GM10248 (cell line): ENCODE measurements at places on chromosomes 3 and 15.
A peak's percentile ranks its signal among the peaks of the same experiment; 100 is the strongest.

DNA sequence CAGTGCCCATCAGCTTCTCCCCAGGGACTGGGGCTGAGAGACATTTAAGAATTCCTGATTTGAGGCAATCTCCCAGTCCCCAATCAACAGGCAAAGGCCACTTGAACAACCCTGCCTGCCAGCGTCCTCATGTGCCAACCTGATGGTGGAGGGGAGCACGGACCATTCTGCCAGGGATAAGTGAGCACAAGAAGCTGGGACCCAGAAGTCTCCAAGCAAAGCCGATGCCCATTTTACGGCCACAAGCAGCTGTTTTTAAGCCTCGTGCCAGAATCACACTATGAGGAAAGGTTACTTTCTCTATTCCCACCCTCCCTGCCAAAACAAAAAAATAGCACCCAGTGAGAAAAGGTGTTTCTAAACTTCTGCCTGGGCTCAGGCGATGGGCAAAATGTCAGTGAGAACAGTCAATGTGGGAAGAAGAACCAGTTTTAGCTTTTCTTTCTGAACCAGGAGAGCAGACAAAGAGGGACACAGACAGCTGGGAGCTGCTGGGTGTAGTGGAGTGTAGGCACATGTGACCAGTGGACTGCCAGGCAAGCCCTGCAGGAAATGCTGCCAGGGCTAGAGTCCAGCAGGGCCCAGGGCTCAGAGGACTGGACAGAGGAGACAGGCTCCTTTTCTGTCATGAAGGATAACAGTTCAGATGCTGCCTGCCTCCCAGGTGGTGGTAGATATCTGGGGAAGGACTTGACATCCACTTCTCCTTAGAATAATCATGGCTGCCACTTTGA is 57.7 kb downstream of the ATP2B2 start:
- DNase-seq = no peak

DNA sequence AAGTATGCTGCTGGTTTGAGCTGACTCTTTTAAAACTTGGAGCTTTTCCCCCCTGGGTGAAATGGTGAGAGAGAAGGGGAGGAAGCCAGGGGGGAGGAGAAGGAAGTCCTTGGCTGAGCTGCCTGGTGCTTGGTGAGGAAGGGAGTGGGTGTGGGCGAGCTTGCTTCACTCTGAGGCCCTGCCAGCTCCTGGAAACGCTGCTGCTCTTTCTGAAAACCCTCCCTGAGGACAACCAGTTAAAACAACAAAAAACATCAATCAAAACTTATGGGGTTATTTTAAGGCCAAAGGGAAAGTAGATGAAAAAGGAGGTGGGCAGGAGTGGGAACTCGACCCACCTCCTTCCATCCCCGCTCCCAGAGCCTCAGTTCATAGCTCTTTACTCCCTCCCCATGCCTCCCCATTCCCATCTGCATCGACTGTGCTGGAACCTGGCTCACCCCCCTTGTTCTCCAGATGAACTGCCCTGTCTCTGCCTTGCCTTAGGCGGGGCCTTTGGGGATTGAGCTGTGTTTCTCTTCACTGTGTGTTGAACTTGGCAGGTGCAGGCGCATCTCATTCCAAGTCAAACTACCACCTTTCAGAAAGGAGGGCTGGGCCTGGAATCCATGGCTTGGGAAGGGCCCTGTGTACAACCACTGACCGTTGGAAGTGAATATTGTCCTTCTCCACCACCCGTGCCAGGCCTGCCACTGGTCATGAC is 166.1 kb downstream of the ZNF621 start:
- DNase-seq = no peak

DNA sequence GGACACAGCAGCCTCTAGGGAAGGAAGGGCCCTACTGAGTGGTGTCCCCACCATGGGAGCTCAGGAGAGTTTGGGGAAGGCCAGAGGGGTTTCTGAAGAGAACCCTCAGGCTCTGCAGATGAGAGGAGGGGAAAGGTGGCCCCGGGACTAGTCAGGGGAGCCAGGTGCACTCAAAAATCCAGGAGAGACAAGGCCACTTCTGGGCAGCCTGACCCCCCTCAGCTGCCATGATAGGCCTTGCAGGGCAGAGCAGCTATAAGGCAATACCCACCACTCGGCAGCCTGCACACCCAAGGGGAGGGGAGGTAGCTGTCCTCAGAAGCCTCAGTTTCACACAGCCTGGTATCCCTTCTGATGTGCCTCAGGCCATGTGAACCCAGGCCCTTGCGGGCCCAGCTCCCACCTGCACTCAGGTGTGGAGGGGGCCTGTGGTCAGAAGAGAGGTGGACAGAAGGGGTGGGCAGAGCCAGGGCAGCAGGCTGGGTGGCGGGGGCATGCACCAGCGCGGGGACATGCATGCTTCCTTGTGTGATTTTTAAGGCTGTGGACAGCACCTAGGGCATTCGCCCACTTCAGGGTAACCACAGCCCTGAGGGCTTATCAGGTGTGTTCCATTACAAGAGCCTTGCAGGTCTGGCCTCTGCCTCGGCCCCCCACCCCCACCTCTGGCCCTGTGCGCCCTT is 34.6 kb downstream of the SRPRB start:
- DNase-seq = no peak

DNA sequence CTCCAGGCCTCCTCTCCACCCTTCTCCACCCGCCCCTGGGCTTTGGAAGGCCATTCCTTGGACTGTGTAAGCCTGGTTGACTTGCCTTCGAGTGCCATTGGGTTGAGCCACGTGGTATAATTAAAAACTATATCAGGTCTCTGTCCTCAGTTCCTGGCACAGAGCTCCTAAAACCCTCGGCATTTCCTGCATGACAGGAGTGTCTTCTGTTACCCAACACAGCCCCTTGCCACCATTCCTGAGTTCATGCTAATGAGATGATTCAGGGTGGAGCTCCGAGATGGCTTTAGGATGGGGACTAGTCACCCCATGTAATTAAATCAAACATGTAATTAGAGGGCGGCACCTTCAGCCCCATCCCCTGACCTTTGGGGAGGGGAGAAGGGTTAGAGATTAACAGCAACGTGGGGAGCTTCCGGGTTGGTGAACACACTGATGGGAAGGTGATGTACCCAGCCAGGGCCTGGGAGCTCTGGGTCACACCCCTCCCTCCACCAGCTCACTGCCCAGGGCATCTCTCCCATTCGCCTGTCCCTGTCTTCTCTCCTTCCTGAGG is 256.4 kb downstream of the FAM43A start:
- DNase-seq = no peak

DNA sequence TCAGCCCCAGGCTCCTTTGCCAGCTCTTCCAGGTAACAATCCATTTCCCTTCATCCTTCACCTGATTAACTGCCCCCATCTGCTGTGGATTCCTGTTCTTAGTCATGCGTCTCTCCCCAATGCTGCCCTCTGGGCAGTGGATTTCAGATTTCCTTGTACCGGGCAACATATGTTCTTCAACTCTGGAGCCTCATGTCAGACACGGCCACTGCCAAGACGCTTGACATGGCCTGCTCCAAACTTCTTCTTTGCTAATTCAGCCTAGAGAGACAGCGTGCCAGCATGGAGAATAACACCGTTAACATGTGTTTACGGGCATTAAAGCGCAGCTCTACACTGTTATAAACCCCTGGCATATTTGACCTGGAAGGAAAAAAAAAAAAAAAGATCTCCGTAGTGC is 1035.1 kb upstream of the NR2F2 start:
- DNase-seq = no peak

- DNase-seq = peak; percentile 45
These were observed 307.9 kb upstream of the CBLB start for GRCh38 chr3:106176734-106177133.

DNA sequence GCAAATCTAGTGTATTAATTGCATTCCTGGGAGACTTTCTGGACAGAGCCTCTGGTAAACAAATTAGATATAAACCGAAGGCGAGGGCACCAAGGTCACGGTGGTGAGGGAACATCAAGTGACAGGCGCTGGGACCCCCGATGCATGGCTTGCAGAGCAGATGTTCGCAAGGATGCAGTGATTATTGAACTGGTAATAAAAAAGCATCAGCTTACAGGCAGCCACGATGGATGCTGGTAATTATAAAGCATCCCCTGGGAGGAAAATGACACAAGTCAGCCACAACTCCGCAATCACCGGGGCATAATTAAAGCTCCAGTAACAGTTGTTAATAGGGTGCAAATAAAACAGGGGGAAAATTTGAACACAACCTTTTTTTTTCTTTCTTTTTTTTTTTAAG is 231.1 kb upstream of the DPH6 start:
- no peak for DNase-seq

- DNase-seq = no peak
These were observed 3.5 kb downstream of the SEMA3F start for GRCh38 chr3:50158530-50159146.
